Natural killer cell (primary cell): ENCODE measurements at places on chromosomes 4 and X. TPM values are rescaled to one million over a fixed set of nuclear protein-coding genes. Genes with fewer than 3 reads are reported as not detected.

DNA sequence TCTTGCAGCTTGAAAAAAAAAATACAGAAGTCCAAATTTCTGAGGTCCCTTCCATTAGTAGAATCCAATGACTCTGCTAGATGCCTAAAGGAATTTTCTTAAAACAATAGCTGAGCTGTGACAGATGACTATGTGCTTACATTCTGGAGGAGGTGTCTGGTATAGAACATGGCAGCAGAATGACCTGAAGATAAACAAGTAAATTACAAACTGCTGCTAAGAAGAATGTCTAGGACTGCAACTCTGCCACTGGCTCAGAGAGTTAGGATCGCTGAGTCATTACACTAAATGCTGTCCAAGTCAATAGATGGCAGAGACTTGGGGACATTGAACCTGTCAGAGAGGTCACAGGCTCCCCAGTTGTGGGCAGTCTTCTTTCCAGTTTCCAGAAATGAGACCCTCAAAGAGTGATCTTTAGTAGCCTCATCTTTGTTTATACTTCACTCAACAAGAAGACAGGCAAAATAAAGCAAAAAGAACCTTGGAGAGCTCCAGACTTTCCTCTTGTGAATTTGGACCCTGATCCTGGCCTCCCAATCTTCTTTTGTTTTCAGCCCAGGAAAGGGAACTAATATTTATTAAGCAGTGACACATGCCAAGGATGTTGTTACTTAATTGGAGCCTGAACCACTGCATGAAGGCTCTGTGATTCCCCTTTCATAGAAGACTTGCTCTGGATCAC is 56.4 kb upstream of the SCML1 start:
- no peaks in the 10 kb centered on the region for H3K27me3 ChIP-seq
- no peaks in the 10 kb centered on the region for H3K36me3 ChIP-seq
- H3K4me3 ChIP-seq, result no peak overlapping the region

GRCh38 chr4:15913631-15913970 is 24.9 kb downstream of the FGFBP1 start:
- no peaks in the 10 kb centered on the region for H3K27me3 ChIP-seq
- H3K4me3 ChIP-seq, result no peak overlapping the region
- peaks cover 10% of the 10 kb centered on the region for H3K4me1 ChIP-seq
- no peak overlapping the region for H3K27ac ChIP-seq
- H3K36me3 ChIP-seq, result no peaks in the 10 kb centered on the region
- DNase-seq, result no peak

Gene GRIPAP1
- total RNA-seq, result 141 TPM

DNA sequence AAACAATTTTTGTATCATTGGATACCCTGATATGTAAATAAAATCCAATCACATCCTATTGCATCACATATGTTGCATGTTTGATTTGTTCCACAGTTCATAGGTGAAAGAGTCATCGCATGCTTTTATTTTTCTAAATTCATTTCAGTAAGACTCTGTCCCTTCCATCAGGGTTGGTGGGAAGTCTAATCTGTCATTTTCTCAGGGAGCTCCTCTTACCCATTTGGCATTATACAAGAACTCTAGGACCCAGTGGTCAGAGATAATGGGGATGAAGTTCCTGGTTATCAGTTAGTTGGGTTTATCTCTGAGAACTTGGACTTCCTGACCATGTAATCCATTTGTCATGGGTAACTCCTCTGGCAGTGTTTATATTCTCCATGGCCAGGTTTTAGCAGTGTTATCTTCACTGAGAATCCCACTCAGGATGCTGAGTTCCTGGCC is 227.1 kb upstream of the JADE1 start:
- DNase-seq, result no peak
- no peaks in the 10 kb centered on the region for H3K36me3 ChIP-seq
- H3K4me1 ChIP-seq, result no peaks in the 10 kb centered on the region
- no peak overlapping the region for H3K4me3 ChIP-seq
